Esophagus squamous epithelium (tissue), 5 donors: ENCODE measurements at places on chromosomes 7 and 10.

GRCh38 chr10:58104351-58104751 lies 163.3 kb downstream of the IPMK start:
- no peak for DNase-seq

DNA sequence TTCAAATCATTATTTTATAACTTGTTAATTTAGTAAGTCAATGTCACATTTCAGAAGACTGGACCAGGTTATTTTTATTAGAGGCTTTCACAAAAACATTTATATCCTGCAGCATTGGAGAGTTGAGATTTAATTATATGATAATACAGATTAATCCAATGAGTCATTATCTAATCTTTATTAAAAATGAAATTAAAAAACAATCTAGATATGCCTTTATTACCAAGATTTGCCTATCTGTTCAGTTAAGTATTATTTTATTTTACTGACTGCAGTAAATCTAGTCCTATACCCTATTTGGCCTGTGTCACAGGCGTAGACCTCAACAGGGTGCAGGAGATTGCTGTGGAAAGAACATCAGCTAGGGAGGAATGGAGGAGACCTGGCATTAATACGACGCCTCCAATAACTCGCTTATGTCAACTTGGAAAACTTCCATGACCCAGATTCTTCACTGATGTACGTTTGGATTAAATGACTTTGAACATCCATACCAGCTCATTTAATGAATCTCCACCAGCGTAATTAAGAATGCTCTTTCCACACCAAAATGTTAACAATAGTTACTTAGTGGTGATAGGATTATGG lies 18.2 kb downstream of the PAXIP1 start:
- no peak for DNase-seq

DNA sequence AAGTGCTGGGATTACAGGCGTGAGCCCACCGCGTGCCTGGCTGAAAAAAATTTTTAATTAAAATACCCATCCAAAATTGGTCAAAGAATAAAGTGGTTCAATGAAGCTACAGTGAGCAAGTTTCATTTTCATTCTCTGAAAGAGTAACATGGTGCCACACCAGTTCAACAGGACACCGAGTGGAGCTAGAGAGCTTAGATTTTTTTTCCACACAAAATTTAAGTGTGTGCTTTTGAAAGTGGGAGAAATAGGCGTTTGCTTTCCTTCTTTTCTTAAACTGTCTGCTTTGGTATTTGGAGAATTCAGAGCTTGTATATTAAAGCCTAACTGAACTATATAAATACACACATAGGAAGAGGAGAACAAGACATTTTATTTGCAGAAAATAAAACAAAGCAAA lies 43.4 kb downstream of the BPGM start:
- no peak for DNase-seq

DNA sequence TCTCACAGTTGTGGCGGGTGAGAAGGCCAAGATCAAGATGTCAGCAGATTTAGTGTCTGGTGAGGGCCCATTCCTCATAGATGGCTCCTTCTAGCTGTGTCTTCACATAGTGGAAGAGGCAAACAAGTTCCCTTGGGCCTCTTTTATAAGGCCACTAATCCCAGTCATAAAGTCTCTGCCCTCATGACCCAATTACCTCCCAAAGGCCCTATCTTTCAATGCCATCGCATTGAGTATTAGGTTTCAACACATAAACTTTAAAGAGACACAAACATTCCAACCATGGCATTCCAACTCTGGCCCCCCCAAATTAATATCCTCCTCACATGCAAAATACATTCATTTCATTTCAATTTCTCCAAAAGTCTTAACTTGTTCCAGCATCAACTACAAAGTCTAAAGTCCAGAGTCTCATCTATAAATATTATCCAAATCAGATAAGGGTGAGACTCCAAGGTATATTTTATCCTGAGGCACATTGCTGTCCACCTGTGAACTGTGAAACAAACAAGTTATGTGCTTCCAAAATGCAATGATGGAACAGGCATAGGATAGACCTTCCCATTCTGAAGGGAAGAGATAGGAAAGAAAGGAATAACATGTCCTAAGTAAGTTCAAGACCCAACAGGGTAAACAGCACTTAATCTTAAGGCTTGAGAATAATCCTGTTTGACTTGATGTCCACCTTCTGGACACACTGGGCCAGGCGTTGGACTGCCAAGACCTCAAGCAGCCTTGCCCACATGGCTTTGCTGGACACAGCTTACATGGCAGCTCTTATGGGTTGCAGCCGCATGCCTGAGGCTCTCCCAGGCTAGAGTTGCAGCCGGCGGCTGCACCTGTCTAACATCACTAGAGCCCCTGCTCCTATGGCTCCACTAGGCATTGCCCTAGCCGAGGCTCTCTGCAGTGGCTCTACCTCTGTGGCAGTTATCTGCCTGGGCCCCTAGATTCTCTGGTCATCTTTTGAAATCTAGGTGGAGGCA lies 312.8 kb downstream of the TNS3 start:
- DNase-seq: no peak

DNA sequence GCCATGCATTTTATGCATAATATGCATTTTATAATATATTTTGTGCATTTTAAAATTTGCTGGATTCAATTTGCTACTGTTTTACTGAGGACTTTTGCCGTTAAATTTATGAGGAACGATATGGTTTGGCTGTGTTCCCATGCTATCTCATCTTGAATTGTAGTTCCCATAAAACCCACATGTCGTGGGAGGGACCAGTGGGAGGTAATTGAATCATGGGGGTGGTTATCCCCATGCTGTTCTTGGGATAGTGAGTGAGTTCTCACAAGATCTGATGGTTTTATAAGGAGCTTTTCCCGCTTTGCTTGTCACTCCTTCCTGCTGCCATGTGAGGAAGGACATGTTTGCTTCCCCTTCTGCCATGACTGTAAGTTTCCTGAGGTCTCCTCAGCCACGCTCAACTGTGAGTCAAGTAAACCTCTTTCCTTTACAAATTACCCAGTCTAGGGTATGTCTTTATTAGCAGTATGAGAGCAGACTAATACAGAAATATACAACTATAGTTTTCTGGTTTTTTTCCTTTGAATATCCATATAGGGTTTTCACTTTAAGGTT lies 201.4 kb upstream of the SH2B2 start:
- no peak for DNase-seq
